Activated CD8-positive, alpha-beta T cell treated with anti-CD3 and anti-CD28 coated beads for 36 hours (primary cell): ENCODE measurements at places on chromosomes 12 and 14. TPM values are rescaled to one million over a fixed set of nuclear protein-coding genes. Genes with fewer than 3 reads are reported as not detected.
A peak's percentile ranks its signal among the peaks of the same experiment; 100 is the strongest.

Gene VASH1
- total RNA-seq: 2.2 TPM

Gene RNASE7
- not detected for total RNA-seq

Gene TNS2
- total RNA-seq: 1.1 TPM

DNA sequence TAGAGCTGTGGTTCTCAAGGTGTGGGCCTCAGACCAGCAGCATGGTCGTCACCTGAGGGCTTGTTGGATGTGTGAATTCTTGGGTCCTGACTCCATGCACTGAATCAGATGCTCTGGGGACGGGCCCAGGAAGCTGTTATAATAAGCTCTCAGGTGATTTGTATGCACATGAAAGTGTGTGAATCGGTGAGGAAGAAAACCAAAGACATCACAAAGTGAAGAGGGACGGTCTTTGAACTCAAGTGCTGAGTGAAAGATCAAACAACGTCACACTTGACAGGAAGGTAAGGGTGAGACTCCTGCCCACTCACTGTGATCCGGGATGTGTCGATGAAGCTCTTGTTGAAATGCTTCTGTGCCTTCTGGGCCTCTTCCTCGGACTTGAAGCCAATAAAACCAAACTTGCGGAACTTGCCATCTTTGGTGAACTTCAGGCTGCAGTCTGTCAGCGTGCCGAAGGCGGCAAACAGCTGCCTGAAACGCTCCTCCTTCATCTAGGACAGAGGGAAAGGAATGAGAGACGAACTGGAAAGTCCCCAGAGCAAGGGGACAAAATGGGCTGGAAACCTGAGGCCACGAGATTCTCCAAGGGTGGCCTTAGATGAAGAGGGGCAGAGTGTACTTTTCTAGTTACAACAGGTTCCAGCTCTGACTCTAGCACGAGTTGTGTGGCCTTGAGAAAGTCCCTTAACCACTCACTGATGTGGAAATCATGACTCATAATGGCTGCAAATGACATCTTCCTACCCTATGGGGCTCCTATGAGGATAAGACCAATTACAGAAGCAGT, 4.0 kb downstream of the RBM19 start:
- peak; percentile 80 for DNase-seq

GRCh38 chr12:20805921-20806320, 4.6 kb upstream of the SLCO1B3 start:
- no peak for DNase-seq

GRCh38 chr12:59886131-59886733, 290.4 kb downstream of the SLC16A7 start:
- no peak for DNase-seq

DNA sequence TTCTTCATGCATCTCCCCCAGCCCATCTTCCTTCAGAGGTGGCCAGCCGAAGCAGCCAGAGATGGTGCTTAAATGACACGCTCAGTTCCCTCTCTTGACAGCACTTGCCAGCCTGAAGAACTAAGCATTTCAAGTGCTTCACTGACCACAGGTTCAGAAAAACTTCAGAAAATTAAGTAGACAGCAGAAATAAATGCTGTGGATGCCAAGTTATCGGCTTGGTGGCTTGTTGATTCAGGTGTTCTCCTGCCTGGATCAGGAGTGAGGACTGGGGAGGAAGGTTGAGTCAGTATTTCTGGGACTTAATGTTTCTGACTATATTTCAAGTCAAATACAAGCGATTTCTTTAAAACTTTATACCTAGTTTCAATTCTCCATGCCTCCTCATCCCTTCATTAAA, 58.2 kb downstream of the CRACR2A start:
- no peak for DNase-seq

GRCh38 chr12:118344829-118345228, 27.9 kb downstream of the TAOK3 start:
- DNase-seq: no peak

- DNase-seq: no peak
These were observed 49.0 kb downstream of the IQSEC3 start for GRCh38 chr12:115518-115917.

- no peak for DNase-seq
These were observed 382.4 kb downstream of the APAF1 start for GRCh38 chr12:99027461-99027860.
